ENCODE measurements at places on chromosomes 2 and 18. TPM values are rescaled to one million over a fixed set of nuclear protein-coding genes. Genes with fewer than 3 reads are reported as not detected.
A peak's percentile ranks its signal among the peaks of the same experiment; 100 is the strongest.

- no peaks in the 10 kb centered on the region for H3K36me3 ChIP-seq
- no peak for DNase-seq
- H3K4me1 ChIP-seq: peaks cover 7% of the 10 kb centered on the region
These were observed 11.8 kb downstream of the CCDC85A start for GRCh38 chr2:56195563-56195962.

DNA sequence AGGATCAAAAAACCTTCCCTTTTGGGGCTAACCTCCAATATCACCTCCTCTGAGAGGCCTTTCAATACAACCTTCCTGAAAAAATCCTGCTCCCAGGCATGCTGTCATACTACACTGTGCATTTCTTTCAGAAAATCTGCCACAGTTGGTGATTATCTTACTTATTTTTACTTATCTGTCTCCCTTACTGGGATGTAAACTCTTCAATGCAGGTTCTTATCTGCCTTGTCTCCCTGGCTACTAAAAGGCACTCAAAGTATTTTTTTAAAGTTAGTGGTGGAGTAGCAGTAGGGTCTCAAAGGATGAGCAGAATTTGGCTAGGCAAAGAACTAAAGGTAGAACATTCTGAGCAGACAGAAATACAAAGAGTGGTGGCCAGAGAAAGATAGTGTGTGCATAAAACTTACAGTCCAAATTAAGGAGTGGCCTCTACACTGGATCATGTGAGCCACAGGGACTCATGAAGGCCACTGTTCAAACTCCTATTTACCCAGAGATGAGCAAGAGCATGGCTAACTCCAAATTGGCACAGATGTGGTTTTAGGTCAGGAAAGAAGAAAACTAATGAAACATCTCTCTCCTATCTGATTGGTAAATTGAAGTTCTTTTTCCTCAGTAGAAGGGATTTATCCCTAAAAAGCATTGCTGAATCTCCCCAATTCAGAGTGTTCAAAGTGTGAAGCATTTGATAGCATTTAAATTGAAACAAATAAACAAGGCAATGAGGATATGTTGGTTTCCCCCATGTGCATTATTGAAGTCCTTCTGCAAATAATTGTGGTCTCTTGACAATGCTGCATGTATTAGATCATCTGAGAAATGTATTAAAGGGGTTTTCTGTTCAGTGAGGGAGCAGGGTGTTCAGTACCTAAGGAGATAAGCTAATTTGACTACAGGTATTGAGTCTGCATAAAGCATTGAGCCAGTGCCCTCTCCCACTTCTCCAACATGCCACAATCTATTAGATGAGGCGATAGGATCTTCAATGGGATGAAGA, 285.5 kb downstream of the MREG start:
- H3K36me3 ChIP-seq: no peaks in the 10 kb centered on the region
- H3K27me3 ChIP-seq: no peaks in the 10 kb centered on the region
- no peaks in the 10 kb centered on the region for H3K4me1 ChIP-seq
- DNase-seq: no peak
- H3K4me3 ChIP-seq: no peak overlapping the region
- peak overlapping the region; percentile 6 for H3K27ac ChIP-seq

- peak within 1 kb of the TSS; percentile 59 for H3K27ac ChIP-seq
- peak within 1 kb of the TSS; percentile 36 for H3K4me3 ChIP-seq
- H3K27me3 ChIP-seq: peaks cover 5% of the 10 kb centered on the region
- no peaks in the 10 kb centered on the region for H3K36me3 ChIP-seq
These were observed at the start of gene SCN9A for GRCh38 chr2:166375736-166376487. SCN9A (minus strand) TSS chr2:166375944; CDS start chr2:166311756, 64,188 bp downstream.

DNA sequence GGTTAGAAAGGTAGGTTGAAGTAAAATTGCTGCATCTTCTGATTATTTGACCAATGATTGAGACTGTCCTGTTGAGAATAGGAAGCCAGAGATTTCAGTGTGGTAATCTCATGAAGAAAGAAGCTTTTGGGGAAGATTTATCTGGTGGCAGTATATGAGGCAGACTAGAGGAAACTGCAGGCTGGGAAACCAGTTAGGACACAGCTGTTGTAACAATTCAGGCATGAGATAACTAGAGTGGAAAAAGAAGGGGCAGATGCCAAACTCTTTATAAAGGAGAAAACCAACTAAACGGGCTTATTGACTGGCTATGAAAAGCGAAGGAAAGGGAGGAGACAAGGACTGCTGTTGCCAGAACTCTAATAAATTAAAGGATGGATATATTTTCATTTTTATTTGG, 155.6 kb downstream of the TTC27 start:
- H3K27me3 ChIP-seq: no peaks in the 10 kb centered on the region
- DNase-seq: no peak
- peaks cover 6% of the 10 kb centered on the region for H3K4me1 ChIP-seq
- no peaks in the 10 kb centered on the region for H3K36me3 ChIP-seq
- no peak overlapping the region for H3K27ac ChIP-seq

SP5 gene
- 1.9 TPM for total RNA-seq

GRCh38 chr2:100954044-100954420, 48.1 kb upstream of the RPL31 start:
- H3K36me3 ChIP-seq: no peaks in the 10 kb centered on the region
- no peak overlapping the region for H3K27ac ChIP-seq
- no peak overlapping the region for H3K4me3 ChIP-seq
- no peaks in the 10 kb centered on the region for H3K27me3 ChIP-seq

- no peak for DNase-seq
- peak overlapping the region; percentile 41 for H3K27ac ChIP-seq
- no peaks in the 10 kb centered on the region for H3K36me3 ChIP-seq
- no peaks in the 10 kb centered on the region for H3K27me3 ChIP-seq
- H3K4me3 ChIP-seq: no peak overlapping the region
- H3K4me1 ChIP-seq: peaks cover 17% of the 10 kb centered on the region
These were observed 62.1 kb upstream of the XDH start for GRCh38 chr2:31476511-31477180.

GRCh38 chr2:231244382-231245248, 46.2 kb downstream of the ARMC9 start:
- H3K27ac ChIP-seq: no peak overlapping the region
- peaks cover 5% of the 10 kb centered on the region for H3K4me1 ChIP-seq
- H3K27me3 ChIP-seq: no peaks in the 10 kb centered on the region
- no peak for DNase-seq
- H3K36me3 ChIP-seq: no peaks in the 10 kb centered on the region
- H3K4me3 ChIP-seq: no peak overlapping the region

GRCh38 chr18:51253476-51253875, 56.0 kb upstream of the MEX3C start:
- no peaks in the 10 kb centered on the region for H3K36me3 ChIP-seq
- peaks cover 4% of the 10 kb centered on the region for H3K4me1 ChIP-seq
- no peak for DNase-seq
- no peaks in the 10 kb centered on the region for H3K27me3 ChIP-seq
- no peak overlapping the region for H3K4me3 ChIP-seq

GRCh38 chr2:54767921-54768320, 44.5 kb downstream of the EML6 start:
- DNase-seq: no peak
- no peaks in the 10 kb centered on the region for H3K36me3 ChIP-seq
- no peaks in the 10 kb centered on the region for H3K27me3 ChIP-seq
- no peak overlapping the region for H3K27ac ChIP-seq

SLC23A3 gene
- 1.4 TPM for total RNA-seq

DNA sequence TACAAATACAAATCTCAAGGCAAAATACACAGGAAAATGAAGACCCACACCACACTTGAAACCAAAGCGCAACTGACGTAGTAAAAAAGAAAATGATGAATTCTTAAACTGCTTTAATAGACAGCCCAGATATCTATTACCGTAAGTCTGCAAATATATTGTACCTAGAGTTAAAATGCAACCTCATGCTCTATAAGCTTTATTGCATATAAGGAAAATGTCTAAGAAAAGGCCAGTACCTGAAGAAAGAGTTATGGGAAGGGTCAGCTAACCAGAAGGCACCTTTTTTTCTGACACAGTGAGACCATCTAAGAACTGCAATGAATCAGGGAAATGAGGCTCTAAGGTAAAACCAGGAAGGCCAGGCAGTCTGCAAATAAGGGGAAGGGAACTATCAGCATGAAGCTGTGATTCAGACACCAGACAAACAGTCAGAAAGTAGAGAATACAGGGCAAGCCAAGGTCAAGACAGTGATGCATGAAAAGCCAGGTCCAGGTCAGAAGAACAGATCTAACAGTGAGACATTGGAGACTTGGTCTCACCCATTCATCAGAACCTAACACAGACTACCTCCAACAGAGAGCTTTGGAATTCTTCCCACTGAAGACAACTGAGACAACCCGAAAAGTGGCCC, 46.9 kb downstream of the PDE11A start:
- H3K27me3 ChIP-seq: no peaks in the 10 kb centered on the region
- no peak overlapping the region for H3K27ac ChIP-seq
- DNase-seq: no peak
- no peaks in the 10 kb centered on the region for H3K36me3 ChIP-seq

DNA sequence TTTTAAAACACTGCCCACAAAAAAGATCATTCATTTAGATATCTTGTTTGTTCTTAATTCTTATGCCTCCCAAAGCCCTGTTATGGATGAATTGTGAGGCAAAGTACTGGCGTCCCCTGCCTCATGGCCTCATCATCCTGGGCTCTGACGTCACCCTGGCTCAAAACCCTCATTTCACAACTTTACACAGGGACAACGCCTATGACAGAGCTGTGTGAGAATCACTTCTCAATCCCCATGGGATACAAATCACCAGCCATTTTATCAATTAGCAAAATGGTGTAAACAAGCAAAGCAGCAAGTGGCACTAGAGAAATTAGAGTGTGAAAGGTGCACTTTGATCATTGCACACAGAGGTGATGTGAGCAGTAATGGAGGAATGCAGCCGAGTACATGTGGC, 16.6 kb downstream of the FHOD3 start:
- H3K27ac ChIP-seq: no peak overlapping the region
- H3K27me3 ChIP-seq: no peaks in the 10 kb centered on the region
- no peak for DNase-seq
- no peak overlapping the region for H3K4me3 ChIP-seq
- no peaks in the 10 kb centered on the region for H3K4me1 ChIP-seq
- H3K36me3 ChIP-seq: no peaks in the 10 kb centered on the region

DNA sequence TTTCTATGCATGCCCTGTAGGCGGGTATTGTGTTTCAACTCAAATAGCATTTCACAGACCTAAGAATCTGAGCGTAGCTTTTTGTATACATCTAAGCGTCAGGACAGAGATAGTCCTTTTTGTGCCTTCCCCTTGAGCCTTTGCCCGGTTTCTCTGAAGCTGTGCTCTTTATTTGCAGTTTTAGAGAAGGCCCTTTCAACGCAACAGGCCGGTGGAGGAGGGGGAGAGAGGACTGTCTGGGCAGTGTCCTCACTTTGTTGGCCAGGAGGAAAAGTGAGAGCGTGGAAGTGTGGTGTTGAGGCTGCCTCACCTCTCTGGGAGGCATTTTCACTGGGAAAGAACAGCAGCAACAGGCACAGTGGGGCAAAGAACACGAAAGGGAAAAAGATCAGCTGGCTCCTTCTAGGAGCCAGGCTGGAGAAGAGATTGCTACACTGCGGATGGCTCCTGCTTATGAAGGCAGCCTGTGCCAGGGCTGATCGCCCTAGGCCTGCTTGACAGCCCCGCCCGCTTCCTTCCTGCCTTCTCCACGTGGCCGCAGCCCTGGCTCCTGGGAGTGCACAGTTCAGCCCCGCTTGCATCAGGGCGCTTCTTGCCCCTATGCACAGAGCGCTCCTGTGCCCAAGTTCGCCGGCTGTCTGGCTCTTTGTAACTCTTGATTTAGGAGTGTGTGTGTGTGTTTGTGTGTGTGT, 195.6 kb upstream of the POU3F3 start:
- no peak overlapping the region for H3K27ac ChIP-seq
- no peaks in the 10 kb centered on the region for H3K36me3 ChIP-seq
- H3K27me3 ChIP-seq: peaks cover 63% of the 10 kb centered on the region
- peak; percentile 33 for DNase-seq
- H3K4me1 ChIP-seq: peaks cover 14% of the 10 kb centered on the region
- no peak overlapping the region for H3K4me3 ChIP-seq

- H3K27me3 ChIP-seq: no peaks in the 10 kb centered on the region
- DNase-seq: no peak
- no peak overlapping the region for H3K4me3 ChIP-seq
- no peak overlapping the region for H3K27ac ChIP-seq
- no peaks in the 10 kb centered on the region for H3K4me1 ChIP-seq
- no peaks in the 10 kb centered on the region for H3K36me3 ChIP-seq
These were observed 79.4 kb upstream of the SMIM21 start for GRCh38 chr18:75506913-75507312.

DNA sequence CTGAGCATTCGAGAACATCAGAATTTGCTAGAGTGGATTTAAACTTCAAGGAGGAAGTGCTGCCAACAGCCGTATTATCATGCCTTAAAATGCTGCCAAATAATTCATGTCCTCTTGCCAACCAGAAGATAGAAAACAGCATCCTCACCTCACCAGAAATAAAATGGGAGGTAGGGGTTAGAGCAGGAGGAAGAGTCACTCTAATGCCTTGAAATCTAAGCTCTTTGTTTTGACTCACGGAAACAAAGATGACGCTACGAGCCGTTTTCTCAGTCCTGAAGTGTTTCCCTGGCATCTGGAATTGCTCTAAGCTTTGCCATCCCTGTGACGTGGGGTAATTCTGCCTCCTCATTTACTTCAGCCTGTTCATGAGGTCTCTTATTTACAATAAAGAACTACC, 97.1 kb downstream of the PRPF40A start:
- H3K4me3 ChIP-seq: no peak overlapping the region
- DNase-seq: peak; percentile 39
- H3K4me1 ChIP-seq: peaks cover 7% of the 10 kb centered on the region
- peak overlapping the region; percentile 34 for H3K27ac ChIP-seq

DNA sequence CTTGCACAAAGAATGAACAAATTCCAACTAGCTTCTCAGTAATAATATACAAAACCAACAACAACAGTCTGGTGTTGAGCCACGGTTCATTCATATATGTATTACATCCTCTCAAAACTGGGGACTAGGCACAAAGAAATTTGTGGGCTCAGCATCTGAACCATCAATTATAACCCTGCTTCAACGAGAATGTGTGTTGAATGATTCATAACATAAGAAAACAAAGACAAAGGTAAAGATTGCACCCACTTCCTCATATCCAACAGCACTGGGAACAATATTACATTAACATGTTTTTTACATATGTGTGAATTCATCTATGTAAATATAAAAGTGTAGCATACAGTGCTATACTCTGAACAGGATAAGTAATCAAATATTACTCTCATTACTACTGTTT, 144.8 kb downstream of the CDH2 start:
- H3K4me1 ChIP-seq: peaks cover 4% of the 10 kb centered on the region
- H3K27me3 ChIP-seq: no peaks in the 10 kb centered on the region
- no peak overlapping the region for H3K4me3 ChIP-seq
- DNase-seq: no peak

LRP1B gene
- total RNA-seq: 2.0 TPM

C2orf80 gene
- not detected for total RNA-seq

- H3K4me1 ChIP-seq: peaks cover 21% of the 10 kb centered on the region
- H3K27ac ChIP-seq: peak overlapping the region; percentile 60
- no peak overlapping the region for H3K4me3 ChIP-seq
- no peak for DNase-seq
- no peaks in the 10 kb centered on the region for H3K27me3 ChIP-seq
These were observed 124.5 kb upstream of the CDC42EP3 start for GRCh38 chr2:37795938-37796337.

- no peak for DNase-seq
- no peak overlapping the region for H3K4me3 ChIP-seq
- H3K27me3 ChIP-seq: no peaks in the 10 kb centered on the region
- H3K27ac ChIP-seq: no peak overlapping the region
- no peaks in the 10 kb centered on the region for H3K36me3 ChIP-seq
These were observed 1234.0 kb upstream of the ZEB2 start for GRCh38 chr2:145753966-145754365.
